Left cardiac atrium (tissue), 4 donors: ENCODE measurements at places on chromosomes 6 and 20. TPM values are rescaled to one million over a fixed set of nuclear protein-coding genes. Genes with fewer than 3 reads are reported as not detected.
A peak's percentile ranks its signal among the peaks of the same experiment; 100 is the strongest.

- no peak for DNase-seq
These were observed 51.5 kb downstream of the CTCFL start for GRCh38 chr20:57473246-57474048.

DNA sequence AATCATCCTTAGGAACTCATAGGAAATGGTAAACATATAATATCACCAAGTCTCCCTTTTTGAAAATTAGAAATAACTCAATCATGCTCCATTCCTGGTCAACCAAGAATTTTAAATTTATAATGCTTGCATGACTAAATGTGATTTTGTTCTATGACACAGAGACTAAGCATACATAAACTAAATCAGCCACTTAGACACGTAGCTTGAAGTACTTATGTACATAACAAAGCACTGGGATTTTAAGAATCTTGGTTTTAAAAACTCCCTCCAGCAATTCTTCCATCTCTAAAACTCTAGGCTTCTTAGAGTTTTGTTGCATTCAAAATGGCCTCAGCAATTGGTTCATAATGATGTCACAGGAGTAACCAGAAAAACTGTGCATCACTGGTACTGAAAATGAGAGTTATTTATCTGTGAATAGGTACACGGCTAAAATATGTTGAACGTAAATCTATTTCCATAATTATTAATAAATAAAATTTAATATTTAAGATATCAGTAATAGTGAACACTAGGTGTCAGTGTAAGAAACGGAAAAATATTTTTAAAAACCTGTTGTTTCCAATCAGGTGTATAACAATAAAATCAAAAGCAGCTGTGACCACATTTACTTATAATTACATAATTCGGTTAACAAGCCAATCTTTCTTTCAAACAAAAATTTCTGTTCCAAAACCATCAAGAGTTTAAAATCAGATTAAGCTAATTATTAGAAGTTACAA is 241.6 kb upstream of the RUNX2 start:
- no peak for DNase-seq

DNA sequence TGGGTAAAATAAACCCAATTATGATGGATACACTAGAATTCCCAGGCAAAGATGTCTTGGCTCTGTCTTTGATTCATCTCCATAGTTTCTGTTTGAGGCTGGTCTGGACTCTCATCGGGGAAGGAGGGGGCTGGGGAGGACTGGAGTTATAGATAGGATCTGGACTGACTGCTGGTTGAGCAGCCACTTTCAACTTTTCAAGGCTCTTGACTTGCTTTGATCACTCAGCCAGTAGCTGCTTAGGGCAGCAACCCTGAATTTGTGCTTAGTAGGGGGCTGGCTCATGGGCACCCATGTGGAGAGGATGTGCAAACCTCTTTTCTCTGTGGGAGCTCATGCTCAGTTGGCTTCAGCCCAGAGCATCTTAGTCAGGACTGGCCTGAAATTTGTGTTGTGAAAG is 114.0 kb upstream of the NEDD9 start:
- no peak for DNase-seq

- no peak for DNase-seq
These were observed 1011.2 kb upstream of the CITED2 start for GRCh38 chr6:140385679-140386078.

GRCh38 chr20:53253668-53254067 is 281.5 kb downstream of the TSHZ2 start:
- no peak for DNase-seq

DNA sequence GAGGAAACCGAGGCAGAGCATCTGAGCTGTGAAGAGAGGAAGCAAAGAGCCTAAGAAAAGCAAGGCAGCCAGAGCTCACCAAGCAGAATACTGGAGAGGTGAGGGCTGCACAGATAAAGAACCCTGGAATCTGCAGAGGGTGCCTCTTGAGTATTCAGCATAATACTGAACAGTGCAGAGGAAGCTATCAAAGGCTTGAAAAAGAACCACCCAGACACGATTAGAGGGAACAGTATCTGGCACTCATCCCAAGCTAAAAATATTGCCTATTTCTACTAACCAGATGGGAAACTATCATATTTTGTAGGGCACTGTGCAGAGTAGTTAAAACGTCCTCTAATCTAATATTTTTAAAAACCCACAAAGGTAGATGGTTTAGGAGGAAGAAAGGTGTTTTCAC is 41.8 kb upstream of the OPRM1 start:
- no peak for DNase-seq

DNA sequence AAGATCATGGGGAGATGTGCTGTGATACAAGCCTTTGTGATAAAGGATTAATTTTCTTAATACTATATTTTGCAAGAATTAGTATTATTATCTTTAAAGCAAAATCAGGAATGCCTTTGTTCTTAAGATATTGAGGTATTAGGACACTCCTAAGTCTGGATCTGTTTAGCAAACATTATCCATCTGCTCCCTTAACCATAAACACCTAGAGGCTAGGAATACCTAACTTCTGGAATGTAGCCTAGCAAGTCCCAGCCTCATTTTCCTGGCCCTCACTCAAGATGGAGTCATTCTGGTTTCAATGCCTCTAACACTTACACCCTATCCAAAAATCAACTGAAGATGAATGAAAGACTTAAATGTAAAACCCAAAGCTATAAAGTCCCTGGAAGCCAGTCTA is 106.3 kb upstream of the GJE1 start:
- no peak for DNase-seq

DNA sequence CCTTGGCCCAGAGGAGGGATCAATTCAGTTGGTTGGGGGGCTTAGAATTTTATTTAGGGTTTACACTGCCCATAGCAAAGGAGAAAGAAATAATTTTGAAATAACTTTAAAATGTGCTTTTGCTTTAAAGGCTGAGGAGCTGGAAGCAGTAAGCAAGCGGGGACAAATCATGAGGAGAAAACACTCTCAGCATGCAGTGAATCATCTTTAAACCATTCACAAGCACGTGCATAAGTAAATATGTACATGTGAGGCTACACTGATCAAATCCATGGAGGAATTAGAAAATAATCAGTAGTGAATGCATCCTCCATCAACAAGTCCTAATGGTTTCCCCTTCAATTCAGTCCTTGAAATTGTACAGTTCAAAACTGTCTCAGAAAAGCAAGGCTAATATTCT is 181.0 kb downstream of the MTFR2 start:
- no peak for DNase-seq

DNA sequence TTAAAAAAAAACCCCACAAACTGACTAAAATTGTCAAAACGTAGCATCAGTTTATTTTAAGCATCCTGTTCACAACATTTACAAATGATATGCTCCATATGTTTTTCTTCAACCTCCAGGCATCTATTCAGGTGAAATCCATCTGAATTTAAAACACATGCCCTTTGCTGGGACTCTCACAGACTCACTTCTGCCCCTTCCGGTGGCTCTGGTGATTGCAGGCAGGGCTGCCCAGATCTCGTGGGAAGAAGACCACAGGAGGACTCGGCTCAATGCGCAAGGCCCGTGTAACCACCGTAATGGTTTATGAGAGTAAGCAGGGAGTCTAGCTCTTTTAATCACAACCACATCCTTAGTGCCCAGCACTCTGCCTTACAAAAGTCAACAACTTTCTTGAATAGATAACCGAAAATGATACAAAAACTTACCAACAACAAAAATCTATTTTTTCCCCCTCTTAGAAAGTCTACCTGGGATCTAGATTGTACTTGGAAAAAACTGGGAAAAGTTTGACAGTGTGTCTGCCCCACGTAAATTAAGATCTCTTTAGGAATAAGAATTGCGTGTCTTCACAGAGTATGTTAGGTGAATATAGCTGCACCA is 139.1 kb downstream of the KIF16B start:
- DNase-seq: peak; percentile 40

DNA sequence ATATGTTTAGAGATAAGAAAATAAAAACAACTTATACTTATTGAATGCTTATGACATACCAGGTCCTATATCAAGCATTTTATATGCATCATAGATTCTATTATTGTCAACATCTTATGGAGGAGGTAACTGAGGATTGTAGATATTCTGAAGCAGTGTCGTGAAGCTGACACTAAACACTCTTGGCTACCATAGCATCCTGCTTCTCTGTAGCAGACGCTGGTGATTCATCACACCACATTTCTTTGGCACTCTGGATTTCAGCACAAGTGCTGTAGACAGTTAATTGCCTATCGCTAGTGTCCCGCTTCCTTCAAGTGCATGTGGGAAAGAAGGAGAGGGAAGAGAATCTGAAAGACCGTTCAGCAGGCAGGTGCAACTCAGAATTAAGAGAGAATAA is 317.1 kb downstream of the PLCB1 start:
- DNase-seq: no peak

DNA sequence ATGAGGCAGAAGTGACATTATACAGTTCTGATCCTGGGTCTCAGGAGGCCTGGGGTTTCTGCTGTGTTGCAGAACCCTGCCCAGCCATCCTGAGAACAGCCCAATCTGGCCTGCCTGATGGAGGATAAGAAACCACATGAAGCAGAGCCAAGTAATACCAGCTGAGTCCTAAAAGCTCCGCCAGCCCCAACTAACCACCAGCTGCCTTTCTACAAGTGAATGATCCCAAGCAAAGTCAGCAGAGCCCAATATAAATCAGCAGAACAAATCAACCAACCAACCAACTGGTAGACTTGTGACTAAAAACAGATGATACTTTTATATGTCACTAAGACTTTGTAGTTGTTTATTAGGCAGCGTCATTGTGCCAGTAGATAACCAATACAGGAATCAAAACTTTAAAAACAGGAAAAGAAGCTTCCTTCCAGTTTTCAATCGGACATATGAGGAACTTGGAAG is 52.1 kb downstream of the SNX5 start:
- DNase-seq: no peak

DNA sequence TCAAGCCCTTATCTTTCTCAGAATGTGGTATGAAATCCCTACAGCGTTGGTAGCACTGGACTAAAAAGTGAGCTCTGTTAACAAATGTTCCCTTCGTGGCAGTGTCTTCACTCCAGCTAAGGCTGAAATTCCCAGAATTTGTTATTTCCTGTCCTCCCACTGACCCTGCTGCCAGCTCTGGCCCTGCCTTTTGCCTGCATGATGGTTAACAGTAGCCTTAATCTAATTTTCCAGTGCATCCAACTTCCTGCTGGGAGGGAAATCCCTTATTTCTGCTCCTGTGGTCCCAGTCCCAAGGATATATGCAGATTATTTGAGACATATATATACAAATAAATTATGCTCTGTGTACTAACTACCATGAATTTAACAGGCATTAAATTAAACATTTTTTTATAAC is 157.2 kb upstream of the CARMIL1 start:
- peak; percentile 56 for DNase-seq

GRCh38 chr6:170555305-170555704 is 1.1 kb downstream of the TBP start:
- DNase-seq: no peak

GRCh38 chr20:44211177-44212039 is 837 bp upstream of the OSER1 start:
- no peak for DNase-seq

DNA sequence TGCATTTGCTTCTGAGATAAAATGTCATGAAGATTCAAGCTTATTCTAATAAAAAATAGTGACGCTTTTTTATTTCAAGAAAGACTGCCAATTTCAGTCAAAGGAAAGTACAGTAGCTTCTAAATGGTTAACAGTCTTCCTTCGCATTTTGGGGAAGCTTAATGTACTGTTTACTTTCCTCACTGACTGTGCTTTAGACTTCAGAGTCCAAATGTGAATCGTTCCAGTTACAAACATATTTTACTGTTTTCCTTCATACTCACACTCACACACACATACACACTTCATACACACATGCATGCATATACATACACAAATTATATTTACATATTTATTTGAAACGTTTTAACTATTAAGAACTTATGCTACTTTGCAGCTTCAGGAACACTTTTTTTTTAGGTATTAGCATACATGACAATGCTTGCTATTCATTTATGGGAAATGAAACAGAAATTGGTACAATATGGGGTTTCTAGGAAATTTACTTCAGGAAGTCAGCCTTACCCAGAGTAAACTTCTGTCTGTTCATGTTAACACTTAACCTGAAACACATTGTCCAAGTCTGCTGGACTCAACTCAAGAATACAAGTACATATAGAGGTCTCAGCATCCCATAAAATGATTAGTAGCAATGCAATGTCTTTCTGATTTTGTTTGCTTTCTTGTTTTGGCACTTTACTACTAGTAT is 145.4 kb downstream of the RPS12 start:
- no peak for DNase-seq

GRCh38 chr20:47448429-47448828 is 53.3 kb upstream of the NCOA3 start:
- DNase-seq: no peak

DNA sequence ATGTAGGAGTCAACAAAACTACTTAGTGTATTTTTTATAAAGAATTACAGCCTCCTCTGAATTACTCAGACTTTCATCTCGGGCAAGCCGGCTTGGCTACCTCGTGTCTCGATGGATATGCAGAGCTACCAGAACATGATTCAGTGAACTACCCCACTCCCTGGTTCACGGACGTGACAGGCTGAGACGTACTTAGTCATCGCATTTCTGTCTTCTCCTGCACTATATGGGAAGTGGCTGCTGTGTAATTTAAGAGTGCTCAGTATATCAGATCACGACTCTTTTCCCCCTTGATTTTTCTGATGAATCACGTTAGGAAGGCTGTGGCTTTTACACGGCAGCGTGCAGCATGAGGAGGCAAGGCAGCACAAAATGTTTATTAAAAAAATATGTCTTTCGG is 302.7 kb upstream of the ZFP64 start:
- peak; percentile 29 for DNase-seq

GRCh38 chr6:6943421-6943820 is 164.3 kb upstream of the RREB1 start:
- DNase-seq: no peak

The SAMD5 gene
- total RNA-seq: 2.1 TPM

The GRM1 gene
- total RNA-seq: 0.06 TPM

The ACSS1 gene
- total RNA-seq: 55.0 TPM

The PREX1 gene
- total RNA-seq: 17.4 TPM

The DPPA5 gene
- total RNA-seq: not detected

The MAD2L1BP gene
- total RNA-seq: 21.4 TPM

The SLC22A16 gene
- not detected for total RNA-seq

The MACROD2 gene
- total RNA-seq: 1.3 TPM

The LY6G5B gene
- total RNA-seq: 3.2 TPM

The NDUFAF5 gene
- 67.6 TPM for total RNA-seq

The CCDC28A gene
- total RNA-seq: 9.7 TPM

The DEK gene
- total RNA-seq: 87.2 TPM

The MROH8 gene
- 6.8 TPM for total RNA-seq
